ENCODE measurements at places on chromosomes 2 and 18.
A peak's percentile ranks its signal among the peaks of the same experiment; 100 is the strongest.

DNA sequence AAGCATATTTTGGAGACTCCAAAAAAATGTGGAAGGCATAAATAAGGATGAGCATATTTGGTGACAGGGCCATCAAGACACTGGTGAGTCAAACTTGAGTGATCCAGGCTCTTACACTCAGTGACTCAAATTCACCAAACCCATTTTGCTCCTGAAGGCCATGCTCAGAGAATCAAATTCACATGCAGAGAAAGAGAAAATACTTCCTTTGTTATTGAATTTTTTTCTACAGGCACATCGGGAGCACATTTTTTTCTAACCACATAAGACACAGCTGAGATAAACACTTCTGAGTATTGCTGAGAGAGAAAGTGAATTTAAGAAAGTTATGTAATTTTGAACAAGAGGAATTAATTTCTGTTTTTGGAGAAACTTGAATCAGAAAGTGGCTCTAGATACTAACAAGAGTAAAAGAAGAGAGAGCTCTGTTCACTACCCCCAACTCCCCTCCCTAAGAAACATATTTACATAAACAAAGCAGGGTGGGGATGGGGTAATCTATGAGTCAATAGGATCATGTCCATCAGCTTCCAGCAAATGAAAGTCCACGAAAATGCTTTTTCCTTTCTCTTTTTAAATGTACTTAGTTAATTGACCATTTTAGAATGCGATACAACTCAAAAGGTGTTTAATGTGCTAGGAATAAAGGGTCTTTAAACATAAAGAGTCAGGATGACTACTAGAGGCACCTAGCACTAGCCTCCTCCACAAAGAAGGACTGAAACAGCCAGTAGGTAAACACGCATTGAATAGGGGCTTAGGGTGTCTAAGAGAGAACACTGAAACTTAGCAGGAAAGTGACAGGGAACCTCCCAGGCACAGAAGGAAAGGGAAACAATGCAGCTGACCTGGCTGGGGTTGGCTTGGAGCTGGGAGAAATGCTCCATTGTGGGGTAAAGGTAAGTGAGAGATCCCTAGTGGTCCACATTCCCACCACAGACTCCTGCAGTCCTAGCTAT is 152.3 kb downstream of the KCNE4 start:
- DNase-seq = peak; percentile 92

DNA sequence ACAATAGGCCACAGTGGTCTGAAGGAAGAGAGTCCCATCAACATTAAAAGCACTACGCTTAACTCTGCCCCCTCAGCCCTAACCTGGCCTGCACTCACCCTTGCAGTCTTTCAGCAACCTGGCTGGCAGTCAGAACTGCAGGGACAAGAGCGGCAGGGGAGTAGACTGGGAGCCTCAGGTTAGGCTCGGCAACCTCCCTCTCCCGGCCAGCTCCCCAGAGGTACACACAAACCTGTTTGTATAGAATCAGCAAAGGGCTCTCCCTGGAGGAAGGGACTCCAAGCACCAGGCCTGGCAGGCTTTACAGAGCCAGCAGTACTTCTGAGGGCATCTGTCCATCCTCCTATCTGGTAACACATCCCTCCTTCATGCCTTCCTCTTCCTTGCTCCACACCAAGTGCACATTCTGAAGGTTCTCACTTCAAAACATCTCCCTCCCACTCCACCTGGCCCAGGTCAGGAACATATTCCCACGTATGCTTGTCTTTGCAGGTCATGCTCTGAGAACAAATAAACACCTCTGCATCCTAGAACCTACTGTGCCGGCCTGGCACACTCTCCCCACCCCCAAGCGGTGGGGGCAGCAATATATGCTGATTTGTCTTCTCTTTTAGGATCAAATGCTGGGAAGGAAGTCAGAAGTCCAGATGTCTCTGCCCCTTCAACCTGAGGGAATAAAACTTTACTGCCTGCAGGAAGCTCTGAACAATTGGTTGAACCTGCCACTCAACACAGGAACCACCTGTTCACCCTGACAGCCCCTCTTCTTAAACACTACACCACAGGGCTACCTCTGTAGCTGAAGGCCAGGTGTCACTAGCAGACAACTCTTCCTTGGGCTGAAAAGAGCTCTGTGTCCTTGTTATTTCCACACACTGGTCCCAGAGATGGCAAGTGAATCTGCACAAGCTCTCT is 12.6 kb upstream of the SFXN5 start:
- no peak for DNase-seq

DNA sequence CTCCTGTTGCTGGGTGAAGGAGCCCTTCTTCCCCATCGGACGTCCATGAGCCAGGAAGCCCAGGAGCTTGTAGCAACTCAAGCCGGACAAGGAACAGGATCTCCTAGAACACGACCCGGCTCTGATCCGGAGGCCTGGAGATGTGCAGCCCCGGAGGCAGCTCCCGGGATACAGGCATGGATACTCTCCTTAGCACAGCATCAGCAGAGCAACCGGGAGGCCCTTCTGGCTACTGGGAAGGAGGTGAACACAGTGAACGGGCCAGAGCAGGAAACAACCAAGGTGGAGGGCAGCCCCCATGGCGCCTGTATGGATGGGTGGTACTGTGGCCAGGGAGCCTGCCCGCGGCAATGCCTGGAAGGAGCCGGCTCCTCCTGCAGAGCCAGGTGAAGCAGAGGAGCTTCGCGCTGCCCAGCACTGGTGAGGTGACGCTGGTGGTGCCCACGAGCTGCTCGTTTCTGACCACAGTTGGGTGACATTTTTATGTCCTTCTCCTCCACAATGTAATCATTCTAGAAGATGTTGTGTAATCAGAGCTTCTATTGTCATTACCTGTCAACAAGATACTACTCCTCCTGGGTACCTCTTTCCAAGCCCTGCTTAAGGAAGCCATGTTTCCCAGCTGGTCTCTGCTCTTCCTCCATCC is 94.3 kb downstream of the TWIST2 start:
- DNase-seq = no peak

- DNase-seq = peak; percentile 81
Measured at GRCh38 chr18:45839414-45840395, 14.2 kb downstream of the SIGLEC15 start.

DNA sequence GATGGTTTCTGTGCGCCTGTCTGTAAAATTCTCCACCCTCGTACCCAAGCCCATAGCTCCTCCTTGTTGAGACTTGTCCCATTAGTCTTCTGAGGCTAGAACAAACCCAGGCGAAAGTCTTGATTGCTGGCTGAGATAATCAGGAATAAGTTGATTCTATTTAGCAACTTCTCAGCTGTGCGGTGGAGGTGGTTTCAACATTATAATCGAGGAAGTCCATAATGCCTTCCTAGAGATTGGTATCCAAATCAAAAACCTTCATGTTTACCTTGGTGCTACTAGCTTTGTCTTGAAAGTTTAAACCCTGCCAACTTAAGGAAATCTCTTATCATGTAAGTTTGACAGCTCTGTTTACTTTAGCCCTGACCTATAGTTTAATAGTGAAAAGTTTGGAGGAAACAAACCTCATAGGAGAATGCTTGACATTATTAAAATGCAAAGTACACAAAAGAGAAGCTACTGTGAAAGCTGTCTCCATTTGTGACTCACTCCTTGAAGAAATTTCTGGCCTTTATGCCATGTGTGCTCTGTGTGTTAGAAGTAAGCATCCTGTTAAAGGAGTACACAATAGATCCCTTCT is 36.6 kb upstream of the DSC1 start:
- DNase-seq = no peak

DNA sequence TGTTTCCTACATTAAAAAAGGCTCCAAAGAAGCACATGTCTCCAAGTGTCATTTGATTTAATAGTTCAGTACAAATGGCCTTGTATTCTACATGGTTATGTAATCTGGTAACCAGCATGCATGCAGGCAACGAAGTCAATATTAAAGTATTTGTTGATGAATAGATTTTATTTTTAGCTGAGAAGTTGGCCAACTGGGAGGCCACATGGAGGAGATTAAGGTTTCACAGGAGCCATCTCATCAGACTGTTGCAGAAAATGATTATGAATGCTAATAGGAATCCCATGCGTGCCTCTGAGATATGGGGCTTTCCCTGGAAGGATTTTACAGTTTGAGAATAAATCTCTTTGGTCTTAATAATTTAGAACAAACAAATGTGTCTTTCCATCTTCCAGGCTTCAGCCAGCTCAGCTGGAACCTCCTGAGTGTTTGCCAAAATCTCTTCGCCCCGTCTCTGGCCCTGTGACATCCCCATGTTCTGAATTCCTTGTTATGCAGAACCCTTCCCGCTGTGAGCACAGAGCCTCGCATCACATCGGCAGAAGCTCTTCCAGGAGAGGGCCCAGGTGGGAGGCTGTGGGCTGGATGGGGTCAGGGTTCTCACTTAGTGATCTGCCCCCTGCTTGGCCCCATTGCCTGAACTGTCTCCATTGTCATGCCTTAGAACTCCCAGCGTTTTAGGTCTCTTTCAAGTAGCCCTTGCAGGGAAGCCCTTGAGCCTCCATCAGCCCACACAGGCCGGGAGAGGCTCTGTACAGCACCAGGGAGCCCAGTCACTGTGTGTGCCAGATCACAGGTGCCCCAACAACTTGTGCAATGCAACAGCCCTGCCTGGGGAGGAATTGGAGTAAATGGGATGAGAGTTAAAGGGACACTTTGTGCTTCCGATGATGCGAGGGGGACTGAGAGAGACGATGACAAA is 190.5 kb upstream of the TWIST2 start:
- peak; percentile 62 for DNase-seq

GRCh38 chr2:86566158-86566820 is 3.0 kb upstream of the CHMP3 start:
- no peak for DNase-seq

DNA sequence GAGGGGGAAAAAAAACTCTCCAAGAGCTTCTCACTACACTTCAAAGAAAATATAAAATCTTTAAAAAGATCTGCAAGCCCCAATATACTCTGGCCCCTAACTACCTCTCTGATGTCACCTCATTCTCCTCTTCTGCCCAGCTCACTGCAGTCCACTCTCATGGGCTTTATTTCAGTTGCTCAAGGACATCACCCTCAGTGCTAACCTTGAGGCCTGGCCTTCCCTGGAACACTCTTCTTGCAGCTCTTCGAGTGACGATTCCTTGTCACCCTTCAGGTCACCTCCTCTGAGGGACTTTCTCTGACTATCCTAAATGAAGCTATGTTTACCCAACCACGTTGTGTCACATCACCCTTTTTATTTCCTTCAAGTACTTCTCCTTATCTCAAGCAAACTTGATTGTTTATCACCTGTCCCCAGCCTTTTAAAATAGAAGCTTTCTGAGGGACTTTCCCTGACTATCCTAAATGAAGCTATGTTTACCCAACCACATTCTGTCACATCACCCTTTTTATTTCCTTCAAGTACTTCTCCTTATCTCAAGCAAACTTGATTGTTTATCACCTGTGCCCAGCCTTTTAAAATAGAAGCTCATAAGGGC is 10.4 kb downstream of the RTTN start:
- DNase-seq = no peak

DNA sequence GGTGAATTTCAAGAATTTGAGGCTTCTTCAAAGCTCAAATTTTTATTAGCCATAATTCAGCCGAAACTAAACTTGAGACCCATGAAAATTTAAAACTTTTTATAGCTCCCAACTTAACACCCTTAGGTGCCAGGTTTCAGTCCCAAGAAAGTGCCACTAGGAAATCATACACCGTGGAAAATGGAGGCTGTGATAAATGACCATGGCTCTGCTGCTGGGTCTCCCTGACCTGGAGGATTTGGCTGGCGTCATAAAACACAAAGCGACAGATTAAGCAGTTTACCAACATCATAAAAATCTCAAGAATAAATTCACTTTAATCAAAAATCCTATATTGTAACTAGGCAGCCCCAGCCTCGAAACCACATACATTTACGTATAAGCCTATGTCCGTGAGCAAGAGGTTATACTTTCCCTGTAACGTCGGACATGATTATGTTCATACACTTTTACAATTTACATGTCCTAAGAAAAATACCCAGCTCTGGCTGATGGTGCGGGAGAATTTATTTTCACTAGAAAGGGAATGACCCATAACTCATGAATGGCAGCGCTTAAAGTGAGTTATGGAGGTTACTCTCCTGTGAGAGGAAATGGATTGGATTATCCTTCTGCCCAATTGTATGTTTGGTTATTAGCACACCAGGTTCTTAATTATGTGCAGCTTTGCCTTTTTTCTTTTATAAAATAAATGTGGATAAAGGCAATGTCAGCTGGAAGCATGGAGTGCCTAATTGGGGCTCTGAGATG is 329.4 kb downstream of the AGPS start:
- DNase-seq = no peak

- no peak for DNase-seq
Measured at GRCh38 chr2:10417551-10418335, 30.4 kb downstream of the ODC1 start.

- no peak for DNase-seq
Measured at GRCh38 chr2:238358769-238359168, 38.5 kb downstream of the TRAF3IP1 start.

DNA sequence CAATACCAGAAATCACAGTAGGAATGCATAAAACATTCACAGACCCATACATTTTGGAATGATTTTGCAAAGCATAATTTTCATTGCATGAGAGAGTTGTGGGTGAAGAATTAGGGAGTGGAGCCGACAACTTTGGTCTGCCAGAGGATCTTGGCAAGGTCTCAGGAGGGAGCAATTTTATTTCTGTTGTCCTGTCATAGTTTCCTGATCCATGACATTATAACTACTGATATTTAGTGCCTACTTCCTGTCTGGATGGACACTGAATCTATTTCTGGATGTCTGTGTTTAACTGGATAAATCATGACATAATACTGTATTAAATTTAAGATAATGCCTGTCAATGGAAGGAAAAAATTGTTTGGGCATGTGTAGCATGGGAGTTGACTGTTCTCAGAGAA is 2.4 kb downstream of the ITGA4 start:
- peak; percentile 65 for DNase-seq

DNA sequence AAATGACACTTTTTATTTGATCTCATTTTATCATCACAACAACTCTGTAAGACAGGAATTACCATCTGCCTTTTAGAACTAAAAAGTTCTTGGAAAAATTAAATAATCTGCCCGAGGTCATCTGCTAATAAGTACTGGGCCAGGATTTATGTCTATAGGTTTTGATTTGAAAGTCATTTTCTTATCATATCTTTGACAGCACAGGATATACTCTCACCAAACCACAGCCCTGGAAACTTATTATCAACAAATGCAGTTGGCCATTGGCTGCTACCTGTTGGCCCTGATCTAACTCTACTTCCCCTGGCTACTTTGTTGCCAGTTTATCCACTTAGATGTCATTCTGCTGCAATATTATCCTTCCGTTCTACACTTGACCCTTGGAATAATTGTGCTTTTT is 354.6 kb downstream of the RAD51AP2 start:
- no peak for DNase-seq

GRCh38 chr2:36770542-36771287 is 74.2 kb downstream of the VIT start:
- DNase-seq = peak; percentile 61

DNA sequence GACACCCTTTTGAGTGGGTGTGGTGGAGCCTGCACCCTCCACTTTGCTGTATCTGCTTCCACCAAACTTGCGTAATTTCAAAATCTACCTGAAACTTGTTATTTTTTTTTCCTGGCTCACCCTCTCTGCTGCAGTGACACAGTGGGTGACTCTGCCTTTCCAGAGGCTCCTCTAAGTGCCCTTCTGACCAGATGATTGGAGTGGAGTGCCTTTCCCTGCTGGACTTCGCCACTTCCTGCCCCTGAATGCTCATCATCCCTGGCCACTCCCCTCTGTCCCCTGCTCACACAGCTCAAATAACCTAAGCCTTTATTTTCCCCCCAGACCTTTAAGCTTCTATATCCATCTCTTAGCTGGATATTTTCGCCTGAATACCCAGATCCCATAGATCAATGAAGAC is 777.5 kb upstream of the ID2 start:
- no peak for DNase-seq

- peak; percentile 49 for DNase-seq
Measured at GRCh38 chr18:45910405-45911023, 56.6 kb downstream of the EPG5 start.

GRCh38 chr2:137185378-137186078 is 420.2 kb downstream of the THSD7B start:
- DNase-seq = peak; percentile 29

All from EH (cell line).